ENCODE measurements at places on chromosomes 7 and 10.

GRCh38 chr10:100186253-100187212 is 704 bp upstream of the ERLIN1 start:
- DNase-seq, result peak; percentile 54

GRCh38 chr7:109660401-109660800 is 1090.7 kb downstream of the DNAJB9 start:
- no peak for DNase-seq

GRCh38 chr10:84613336-84614021 is 285.1 kb downstream of the CCSER2 start:
- DNase-seq, result peak; percentile 67

GRCh38 chr7:152046531-152046930 is 21.1 kb downstream of the GALNT11 start:
- no peak for DNase-seq

DNA sequence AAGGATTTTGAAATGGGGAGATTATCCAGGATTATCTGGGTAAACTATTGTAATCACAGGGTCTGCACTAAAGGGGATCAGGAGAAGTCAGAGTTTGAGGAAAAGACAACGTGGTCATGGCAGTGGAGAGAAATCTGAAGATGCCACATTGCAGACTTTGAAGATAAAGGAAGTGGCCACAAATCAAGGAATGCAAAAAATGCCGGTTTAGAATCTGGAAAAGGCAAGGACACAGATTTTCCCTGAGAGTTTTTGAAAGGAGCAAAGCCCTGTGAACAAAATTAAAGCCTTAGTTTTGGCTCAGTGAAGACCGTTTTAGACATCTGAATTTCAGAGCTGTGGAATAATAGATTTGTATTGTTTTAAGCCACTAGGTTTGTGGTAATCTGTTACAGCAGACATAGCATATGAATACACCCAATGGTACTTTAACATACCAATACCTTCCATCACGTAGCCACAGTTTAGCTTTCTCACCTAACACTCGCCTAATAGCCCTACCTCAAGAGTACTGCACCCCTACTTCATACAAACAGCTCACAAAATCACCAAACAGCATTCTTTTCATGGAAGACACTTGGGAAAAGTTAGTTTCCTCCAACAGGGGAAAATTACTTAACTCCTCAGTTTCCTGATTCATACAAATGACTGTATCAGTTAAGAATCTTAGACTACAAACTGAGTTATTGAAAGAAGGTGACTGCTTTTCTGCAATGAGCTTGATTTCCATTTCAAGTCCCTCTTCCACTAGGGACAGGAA is 446.5 kb downstream of the INHBA start:
- no peak for DNase-seq

GRCh38 chr7:12638851-12639456 is 48.5 kb upstream of the ARL4A start:
- DNase-seq, result peak; percentile 14

DNA sequence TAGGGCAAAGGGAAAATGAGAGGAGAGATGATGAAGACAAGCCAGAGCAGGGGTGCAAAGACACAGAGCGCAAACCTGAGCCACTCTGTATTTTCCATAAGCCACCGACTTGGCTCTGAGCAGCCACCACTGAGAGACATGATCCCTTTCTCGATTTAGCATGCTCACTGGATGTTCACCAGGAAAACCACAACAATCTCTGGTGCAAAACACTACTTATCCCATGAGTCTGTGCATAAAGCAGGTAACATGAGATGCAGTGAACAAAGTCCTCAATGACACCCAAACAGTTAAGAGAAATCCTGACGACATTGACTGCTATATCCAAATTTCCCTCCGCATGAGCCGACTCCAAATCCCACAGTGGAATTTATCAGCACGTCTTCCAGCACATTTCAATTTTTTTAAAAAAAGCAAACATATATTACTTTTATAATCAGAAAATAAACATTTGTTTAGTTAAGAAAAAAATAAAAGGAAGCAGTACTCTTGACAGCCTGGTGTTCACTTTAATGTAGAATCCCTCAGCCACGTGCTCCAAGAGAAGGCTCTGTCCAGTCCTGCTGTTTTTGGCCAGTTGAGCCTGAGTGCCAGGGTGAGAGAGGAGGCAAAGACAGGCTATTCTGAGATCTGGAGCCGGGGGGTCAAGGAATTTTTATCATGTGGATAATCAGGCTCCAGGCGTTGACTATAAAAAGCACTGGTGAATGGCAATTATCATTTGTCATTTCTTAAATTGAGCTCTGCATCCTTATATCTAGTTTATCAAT is 238.4 kb downstream of the KCNMA1 start:
- no peak for DNase-seq

DNA sequence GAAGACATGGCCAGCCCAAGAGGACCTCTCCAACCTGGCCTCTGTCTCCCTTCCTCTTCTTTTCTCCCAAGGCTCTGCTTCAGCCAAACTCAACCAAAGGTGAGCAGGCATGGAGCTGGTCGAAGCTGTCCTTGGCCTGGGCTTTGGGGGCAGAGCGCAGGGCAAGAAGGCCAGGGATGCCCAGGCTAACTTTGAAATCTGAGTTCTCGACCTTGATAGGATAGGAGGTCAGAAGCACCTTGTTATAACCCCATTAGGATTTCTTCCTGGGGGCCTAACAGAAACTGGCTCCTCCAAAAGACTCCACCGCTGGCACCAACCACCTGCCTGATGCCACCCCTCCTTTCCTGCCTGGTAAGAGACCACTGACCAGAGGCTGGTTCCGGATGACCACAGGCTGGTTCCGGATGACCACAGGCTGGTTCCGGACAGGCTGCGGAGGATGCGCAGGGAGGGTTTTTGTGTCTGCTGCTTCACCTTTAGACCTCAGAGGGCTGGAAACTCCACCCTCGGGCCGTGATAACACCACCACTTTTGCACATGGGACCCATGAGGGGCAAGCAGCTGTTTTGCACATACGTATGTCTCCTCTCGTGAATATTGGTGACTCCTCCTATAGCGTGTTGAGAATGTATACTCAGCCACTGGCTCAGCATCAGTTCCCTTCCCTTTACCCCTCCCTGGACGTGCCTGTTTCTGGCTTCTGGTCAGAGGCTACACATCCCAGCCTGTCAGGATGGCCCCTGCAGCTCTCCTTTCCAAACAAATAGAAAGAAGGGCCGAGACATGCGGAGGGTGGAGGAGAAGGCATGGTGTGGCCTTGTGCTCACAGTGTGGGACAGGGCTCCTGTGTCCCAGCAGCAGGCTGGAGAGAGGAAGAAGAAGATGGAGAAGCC is 140.1 kb downstream of the DNAJB6 start:
- no peak for DNase-seq

DNA sequence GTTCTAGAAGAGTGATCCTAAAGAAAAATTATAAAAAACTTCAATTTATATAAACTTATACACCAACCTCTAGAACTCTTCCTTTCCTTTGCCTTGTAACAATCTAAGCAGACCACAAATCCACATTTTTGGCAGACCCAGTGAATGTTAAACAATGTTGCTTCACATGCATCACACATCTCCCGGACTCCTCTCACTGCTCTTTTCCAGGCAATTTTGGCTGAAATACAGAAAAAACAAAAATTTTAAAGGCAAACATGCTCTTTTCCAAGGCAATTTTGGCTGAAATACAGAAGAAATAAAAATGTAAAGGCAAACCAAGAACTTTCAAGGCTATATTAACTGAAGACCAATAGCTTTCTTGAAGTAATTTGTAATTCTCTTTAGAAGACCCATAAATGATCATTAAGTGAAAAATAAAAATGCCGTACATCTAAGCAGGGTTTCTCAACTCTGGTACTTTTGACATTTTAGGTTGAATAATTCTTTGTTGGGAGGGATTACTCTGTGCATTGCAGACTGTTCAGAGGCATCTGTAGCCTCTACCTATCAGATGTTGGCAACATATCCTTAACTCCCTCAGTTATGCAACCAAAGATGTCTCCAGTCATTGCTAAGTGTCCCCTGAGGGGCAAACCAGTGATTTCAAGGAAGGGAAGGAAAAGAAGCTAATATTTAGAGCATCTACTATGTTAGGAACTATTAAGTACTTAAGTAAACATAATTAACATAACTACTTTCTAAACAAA is 64.4 kb downstream of the NRBF2 start:
- DNase-seq, result no peak

DNA sequence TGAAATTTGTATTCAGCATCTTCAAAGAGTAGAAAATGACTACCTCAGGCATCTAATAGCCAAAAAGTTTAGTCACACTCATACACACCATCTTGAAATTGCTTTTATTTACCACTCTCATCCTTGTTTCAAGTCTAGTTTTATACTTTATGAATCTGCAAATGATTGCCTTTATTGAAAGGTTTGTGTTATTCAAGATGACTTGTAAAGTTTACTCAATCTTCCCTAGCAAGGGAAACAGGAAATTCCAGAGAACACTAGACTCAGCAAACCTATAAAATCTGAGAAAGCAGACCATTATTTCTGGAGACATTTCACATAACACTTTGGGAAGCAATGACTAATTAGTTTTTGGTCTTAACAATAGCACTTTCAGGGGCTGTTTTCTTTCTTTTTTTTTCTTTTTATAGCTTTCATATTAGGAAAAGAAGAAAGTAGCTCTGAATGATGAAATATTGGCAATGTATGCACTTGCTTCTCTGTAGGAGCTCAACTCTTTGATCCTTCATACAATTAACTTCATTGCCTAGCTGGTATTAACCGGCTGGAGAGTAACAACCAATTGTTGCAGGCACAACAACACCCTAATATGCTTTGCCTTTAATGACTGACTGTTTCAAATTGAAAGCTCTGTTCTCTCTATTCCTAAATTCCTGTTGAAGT is 68.9 kb upstream of the HDAC9 start:
- DNase-seq, result no peak

- no peak for DNase-seq
These were observed 368.2 kb upstream of the NPVF start for GRCh38 chr7:25596443-25596842.

DNA sequence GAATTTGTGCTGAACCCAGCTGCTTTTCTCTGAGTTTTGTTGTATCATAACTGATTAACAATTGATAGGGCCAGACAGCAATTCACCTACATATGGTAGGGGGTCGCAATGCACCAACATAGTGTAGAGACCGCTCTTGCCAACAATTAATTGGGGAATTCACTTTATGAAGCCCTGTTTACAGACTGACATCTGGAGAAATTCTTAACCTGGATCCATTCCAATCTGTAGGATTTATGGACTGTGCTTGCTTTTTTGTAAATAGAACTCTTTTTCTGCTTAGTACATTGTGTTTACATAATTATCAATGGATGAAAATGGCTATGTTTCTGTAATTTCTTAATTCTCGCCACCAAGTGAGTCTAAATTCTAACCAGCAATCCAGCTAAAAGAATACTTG is 311.7 kb upstream of the BMPER start:
- DNase-seq, result no peak

- DNase-seq, result no peak
These were observed 138.8 kb downstream of the SORCS1 start for GRCh38 chr10:107025676-107026075.

DNA sequence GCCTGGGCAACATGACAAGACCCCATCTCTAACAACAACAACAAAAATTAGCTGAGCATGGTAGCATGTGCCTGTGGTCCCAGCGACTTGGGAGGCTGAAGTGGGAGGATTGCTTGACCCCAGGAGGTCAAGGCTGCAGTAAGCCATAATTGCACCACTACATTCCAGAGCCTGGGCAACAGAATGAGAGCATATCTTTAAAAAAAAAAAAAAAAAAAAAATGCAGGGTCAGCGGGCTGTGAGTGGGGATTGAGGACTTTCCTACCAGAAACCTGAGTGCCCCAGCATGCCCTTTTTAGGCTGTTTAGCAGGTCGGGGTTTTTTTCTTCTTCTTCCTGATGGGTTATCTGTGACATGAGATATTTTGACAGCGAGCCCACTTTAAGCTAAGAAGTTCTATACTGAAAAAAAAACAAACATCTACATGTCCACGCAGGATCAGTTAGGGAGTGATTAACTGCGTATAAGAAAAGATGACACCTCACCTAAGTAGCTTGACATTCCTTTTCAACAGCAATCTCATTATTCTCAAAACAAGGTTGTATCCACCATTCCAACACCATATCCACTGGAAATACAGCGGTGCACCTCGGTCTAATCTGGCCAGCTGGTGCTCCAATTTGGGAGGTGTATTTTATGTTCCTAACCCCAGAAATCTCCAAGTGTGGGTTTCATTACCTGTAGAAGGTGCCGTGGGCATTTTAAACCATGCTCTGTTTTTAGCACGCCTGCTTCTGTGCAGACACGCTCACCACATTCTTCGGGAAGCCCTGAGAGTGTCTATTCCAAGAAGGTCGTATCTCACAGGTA is 13.8 kb upstream of the RFC2 start:
- no peak for DNase-seq

DNA sequence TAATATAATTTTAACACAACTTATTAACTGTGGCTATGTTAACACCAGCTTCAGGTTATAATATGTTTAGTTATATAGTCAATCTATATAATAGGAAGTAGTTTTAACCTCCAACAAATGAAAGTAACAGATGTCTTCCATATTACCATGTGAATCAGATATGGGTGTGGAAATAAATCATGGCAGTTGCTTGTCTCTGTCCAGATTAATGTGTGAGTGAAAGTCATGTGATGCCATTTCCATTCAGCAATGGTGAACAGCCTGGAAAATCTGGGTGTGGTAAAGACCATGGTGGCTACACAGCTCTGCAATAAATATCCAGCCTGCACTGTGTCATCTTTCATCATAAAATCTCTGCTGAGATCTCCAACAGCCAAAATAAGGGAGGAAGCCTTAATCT is 27.8 kb downstream of the HEPACAM2 start:
- no peak for DNase-seq

DNA sequence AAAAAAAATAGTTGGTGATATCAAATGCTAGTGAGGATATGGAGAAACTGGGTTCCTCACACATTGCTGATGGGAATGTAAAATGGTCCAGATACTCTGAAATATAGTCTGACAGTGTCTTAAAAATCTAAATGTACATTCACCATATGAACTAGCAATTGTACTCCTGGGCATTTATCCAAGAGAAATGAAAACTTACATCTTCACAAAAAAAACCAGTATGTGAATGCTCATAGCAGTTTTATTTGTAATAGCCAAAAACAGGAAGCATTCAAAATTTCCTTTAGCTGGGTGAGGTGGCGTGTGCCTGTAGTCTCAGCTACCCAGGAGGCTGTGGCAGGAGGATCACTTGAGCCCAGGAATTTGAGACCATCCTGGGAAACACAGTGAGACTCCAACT is 2.1 kb upstream of the SSC4D start:
- DNase-seq, result no peak

GRCh38 chr10:44897049-44897448 is 14.1 kb upstream of the TMEM72 start:
- DNase-seq, result no peak

DNA sequence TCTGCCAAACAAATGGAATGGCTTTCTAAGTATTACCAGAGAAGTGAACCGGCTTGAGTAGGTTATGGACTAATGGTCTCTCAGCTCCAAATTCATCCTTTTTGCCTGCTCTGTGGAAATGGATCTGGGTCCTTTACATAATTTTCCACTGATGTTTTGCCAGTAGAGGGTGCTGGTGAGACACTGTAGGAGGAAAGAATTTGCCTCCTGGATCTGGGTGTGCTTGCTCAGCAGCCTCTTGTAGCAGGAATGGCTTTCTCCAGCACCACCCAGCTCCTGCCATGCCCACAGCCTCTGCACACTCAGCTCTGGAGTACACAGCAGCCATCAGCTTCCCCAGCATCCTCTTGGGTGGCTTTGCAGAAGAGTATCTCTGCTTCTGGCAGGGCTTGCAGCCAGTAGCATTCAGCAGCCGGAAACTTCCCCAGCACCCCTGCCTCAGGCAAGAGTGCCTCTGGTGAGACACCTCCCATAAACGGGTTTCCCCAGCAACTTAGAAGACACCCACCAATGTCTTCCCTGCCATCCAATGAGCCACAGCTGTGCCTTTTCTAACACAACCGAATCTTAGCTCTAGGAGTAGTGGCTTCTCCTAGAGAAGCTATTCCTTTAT is 235.0 kb upstream of the PLPP4 start:
- peak; percentile 81 for DNase-seq

All from HEK293T (cell line).